Brain microvascular endothelial cell (primary cell): ENCODE measurements at places on chromosomes 7 and 10.

GRCh38 chr10:34254596-34254995 is 560.5 kb downstream of the PARD3 start:
- peak; percentile 74 for DNase-seq

DNA sequence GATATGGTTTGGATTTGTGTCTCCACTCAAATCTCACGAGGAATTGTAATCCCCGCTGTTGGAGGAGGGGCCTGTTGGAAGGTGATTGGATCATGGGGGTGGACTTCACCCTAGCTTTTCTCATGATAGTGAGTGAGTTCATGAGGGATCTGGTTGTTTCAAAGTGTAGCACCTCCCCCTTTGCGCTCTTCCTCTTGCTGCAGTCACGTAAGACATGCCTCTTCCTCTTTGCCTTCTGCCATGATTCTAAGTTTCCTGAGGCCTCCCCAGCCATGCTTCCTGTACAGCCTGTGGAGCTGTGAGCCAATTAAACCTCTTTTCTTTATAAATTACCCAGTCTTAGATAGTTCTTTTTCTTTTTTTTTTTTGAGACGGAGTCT is 17.1 kb downstream of the CDNF start:
- DNase-seq, result no peak

DNA sequence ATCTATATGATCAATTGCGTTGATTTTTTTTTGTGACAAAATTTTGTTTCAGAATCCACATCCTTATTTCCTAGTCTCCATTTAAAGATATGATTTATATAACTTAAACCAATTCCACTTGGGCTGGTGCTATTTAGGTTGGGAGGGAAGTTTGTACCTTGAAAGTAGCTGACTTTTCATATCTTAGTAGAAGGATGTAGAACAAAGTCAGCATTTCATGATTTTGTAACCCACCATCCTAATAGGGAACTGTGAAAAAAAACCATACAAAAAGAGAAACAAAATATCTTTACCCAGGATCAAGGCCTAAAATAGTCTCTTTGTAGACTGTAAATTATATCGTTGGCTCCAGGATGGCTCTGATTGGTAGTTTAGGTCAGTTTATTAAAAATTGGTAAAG is 8.3 kb downstream of the HECTD2 start:
- DNase-seq, result no peak

DNA sequence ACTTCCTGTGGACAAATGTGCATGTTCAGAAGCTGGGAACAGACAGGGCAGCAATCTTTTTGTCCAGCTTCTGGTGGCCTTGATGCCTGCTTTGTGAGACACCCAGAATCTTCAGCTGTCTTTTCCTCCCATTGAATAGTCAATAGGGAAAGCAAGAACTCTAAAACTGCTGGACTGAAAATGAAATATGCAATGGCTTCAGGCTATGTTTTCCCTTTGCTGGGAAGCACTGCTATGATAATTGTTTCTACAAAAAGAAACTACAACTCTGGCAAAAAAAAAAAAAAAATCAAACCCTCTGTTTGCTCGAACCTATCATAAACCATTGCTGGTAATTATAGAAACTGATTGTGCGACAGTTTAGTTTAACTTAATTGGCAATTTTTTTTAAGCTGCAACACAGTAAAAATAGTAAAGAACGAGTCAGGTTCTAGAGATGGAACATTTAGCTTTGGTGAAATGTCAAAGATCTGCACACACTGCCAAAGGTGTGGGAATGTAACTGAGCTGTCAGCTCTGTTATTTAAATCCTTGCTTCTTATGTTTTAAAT is 79.1 kb upstream of the NEUROD6 start:
- no peak for DNase-seq

- no peak for DNase-seq
These were observed 107.0 kb upstream of the CELF2 start for GRCh38 chr10:10910634-10911033.

DNA sequence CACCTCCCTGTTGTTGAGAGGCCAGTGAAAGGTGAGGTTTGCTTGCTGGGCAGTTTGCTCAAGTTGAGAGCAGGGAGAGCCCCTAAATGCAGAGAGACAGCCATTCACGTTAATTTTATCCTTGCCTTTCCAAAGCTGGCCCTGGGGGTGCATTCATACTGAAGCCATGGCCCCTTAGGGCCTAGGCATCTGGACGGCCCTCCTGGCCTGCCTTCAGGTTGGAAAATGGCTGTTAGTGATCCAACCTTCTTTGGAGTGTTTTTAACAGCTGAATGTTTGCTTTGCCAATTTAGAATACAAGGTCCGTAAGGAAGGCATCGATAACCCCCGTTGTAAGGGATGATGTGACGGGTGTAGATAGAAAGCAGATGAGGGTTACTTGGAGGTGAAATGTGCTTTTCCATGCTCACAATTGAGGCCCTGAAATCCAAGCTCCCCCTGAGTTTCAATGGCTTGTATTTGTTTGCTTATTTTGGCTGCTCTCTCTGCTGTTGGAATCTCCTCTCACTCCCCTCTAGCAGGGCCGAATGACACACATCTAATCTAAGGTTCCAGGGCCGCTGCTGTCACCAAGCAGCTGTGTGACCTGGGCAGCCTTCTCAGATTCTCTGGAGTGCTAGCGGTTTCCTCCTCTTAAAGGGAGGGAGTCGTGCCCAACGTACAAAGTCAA is 171.6 kb upstream of the MKI67 start:
- DNase-seq, result no peak

GRCh38 chr7:99876491-99876890 is 342 bp downstream of the OR2AE1 start:
- DNase-seq, result no peak

- no peak for DNase-seq
These were observed 159.8 kb downstream of the WDR37 start for GRCh38 chr10:1215862-1216573.

DNA sequence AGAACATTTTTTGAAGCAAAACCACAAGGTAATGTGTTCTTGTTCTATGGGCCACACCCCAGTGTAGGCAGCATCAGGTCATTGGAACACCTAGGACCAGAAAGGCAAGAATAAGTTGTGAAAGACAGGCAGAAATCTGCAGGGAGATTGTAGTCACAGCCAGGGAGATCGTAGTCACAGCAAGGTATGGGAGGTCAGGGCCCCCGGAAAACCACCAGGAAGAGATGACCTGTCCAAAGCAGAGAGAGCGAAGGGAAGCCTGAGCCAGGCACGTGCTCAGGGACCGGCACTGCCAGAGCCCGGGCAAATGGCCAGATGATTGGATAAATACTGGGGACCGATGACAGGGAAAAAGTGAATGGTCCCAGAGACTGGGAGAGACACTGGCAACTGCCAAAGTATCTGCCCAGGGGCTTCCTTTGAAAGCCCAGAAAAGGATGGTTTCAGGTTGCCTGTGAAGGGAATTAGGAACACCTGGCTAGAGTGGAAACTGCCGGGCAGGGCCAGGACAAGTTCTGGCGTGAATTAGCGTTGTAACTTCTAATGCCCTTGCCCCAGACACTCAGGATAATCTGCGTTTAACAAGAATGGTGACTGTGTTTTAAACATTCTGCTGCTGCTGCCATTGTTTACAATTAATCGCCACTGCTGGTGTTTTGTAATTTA is 3.9 kb upstream of the NOBOX start:
- DNase-seq, result no peak

GRCh38 chr10:127968027-127968441 is 61.1 kb downstream of the PTPRE start:
- no peak for DNase-seq

- no peak for DNase-seq
These were observed 12.8 kb downstream of the KCNH2 start for GRCh38 chr7:150965273-150965830.

DNA sequence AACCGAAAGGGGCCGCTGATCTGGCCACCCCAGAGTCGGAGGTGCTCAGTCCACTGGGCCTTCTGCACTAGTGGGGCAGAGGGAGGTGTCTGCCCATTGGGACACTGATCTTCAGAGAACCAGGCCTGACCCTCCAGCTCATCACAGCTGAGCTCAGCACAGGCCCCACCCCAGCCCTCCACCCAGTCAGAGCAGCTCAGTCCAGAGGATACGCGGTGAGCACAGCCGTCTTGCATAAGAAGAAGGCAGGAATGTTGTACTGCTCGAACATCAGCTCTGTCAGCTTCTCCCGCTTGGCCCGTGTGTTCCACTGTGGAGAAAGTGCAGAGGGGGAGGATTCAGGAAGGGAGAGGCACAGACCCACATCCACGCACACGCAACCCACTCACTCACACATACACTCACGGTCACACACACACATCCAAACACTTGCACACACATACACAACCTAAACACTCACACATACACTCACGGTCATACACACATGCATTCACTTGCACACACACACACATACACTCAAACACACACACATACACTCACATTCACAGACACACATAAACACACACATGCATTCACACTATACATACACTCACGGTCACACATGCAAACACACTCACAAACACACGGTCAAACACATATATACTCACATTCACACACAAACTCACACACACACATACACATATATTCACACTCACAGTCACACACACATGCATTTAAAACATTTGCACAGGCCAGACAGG is 6.3 kb downstream of the ACTL6B start:
- no peak for DNase-seq

DNA sequence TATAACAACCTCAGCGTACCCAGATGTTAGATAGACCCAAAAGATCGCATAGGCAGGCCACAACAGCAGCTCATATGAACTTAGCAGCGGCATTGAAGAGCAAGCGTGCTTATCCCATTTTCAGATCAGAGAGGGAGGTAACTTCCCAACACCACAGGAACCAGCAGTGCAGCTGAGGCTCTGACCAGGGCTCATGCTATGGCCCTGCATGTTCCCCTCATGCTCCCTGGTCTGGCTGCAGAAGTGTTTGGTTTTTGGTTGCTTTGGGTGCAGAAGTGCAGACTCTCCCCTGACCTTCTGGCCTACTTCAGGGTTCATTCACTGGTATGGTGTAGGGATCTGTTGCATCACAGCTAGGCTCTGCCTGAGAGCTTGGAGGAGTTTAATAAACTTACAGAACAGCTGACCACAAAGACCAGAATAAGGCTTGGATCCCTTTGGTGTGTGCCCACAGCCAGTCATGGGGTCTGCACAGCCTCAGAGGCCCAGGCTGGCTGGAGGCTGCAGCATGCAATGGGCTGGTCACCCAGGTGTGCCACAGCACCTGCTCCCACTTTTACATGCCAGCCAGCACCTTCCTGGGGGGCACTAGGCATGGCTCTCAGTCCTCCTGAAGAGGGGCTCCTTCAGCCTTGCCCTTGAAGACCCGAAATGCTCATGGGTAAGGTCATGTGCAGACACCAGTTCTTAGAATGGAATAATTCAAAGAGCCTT is 9.1 kb upstream of the CXCL12 start:
- DNase-seq, result no peak

DNA sequence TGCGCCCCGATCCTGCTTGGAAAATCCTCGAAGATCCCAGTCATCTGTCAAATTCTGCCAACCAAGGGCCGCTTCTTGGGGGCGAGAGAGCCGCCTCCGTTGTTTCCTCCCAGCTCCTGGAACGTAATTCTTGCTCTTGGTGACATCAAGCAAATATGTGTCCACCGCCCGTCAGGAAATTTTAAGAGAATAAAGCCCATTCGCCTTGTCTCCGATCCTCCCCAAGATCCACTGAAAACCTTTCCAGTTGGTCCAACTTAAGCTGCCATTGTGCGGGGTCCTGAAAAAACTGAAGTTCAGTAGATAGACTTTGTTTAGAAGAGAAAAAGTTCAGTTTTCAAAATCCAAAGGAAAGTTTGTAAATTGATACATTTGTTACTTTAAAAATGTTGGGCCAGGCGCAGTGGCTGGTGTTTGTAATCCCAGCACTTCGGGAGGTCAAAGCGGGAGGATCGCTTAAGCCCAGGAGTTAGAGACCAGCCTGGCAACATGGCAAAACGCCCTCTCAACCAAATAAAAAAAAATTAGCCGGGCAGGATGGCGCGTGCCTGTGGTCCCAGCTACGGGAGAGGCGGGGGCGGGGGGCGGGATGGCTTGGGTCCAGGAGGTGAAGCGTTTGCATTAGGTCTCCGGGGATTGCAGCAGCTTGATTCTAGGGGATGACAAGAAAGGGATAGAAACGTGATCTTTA is 1.0 kb upstream of the ZNF800 start:
- DNase-seq, result no peak

- no peak for DNase-seq
These were observed 147.1 kb downstream of the MPP7 start for GRCh38 chr10:28155726-28156125.

DNA sequence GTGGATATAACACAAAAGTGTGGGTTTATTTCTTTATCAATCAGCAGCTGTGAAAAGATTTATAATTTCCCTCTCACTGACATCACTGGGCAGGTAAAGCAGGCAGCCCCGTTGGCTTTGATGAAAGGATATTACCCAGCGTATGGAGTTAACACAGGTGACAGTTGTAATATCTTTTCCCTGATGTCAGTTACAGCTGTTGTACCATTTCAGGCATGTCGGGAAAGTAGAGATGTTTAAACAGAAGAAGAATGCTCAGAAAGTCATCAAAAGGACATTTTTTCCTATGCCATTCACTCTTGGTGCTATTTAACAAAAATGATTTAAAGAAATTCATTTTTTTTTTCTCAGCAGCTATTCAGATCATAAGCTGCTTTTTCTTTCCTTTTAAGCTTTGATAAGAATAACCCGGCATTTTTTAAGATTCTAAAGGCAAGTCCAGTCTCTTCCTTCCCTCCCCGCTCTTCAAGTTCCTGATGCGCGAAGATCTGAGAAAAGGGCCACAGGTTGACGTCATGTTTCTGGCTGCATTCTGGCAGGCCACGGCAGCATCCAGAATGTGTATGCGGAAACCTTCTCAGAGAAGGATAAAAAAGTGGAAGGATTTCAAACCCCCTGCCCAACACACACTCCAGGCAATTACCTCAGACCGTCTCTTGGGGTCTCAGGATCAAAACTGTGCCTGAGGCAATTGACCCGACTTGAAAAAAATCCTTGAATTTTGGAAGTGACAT is 32.5 kb upstream of the ADAM12 start:
- no peak for DNase-seq

DNA sequence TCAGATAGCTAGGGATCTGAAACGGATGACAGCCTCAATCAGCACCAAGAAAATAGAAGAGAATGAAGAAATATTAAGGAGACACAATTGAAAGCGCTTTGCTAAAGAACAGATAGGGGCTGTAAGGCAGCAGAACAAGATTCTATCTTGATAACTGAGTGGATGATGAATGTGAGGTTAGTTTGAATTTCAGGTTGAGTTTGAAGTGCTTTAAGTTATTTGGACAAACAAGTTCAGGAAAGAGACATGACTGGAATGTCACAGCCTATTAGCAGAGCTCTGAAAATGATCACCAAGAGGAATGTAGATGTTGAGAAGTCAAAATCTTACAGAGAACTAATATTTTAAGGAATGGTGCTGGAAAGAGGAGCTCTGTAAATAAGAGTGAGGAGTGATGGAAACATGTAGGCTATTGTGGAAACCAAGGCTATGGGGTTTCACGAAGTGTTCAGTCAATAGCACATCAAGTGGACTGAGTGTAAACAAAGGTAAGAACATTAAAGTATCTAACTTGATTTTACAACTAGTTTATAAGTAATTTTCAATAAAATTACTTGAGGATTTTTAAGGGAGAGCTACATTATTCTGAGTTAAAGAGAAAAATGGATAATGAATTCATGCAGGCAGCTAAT is 61.6 kb downstream of the MEST start:
- no peak for DNase-seq

GRCh38 chr7:12601302-12601869 is 30.9 kb downstream of the SCIN start:
- DNase-seq, result no peak

GRCh38 chr7:56199639-56200038 is 83.4 kb upstream of the NUPR2 start:
- DNase-seq, result peak; percentile 1

- no peak for DNase-seq
These were observed 50.7 kb downstream of the AKR1D1 start for GRCh38 chr7:138126928-138127327.
